ENCODE measurements at places on chromosomes 7 and 10.
A peak's percentile ranks its signal among the peaks of the same experiment; 100 is the strongest.

GRCh38 chr10:48885376-48885775 lies 54.3 kb downstream of the LRRC18 start:
- peak; percentile 29 for DNase-seq

DNA sequence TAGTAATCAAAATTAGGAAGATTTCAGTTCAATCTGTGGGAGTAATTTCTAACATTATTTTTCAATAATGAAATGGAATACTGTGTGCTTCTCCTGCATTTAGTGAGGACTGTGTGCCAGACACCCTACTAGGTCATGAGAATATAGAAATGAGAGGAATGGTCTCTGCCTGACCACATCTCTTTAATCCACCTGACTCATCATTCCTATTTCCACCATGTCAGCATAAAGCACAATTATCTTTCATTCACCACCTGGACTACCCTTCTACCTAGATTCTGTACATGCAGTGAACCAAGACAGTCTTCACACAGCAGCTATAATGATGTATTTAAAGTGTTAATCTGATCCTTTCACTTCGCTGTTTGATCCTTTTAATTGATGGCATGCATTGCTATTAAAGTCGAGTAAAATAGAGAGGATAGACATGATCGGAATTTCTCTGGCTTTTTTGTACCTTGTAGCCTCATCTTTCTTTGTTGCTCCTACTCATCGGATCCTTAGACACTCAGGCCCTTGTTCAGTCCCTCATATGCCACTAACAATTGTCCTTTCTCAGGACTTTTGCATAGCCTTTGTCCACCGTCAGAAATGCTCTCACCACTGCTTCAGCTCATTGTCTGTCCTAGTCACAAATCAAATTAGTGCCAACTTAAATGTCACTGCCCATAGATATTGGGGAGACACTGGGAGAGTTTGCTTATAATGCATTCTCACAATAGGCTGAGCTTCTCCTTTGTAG lies 1037.1 kb downstream of the REEP3 start:
- no peak for DNase-seq

DNA sequence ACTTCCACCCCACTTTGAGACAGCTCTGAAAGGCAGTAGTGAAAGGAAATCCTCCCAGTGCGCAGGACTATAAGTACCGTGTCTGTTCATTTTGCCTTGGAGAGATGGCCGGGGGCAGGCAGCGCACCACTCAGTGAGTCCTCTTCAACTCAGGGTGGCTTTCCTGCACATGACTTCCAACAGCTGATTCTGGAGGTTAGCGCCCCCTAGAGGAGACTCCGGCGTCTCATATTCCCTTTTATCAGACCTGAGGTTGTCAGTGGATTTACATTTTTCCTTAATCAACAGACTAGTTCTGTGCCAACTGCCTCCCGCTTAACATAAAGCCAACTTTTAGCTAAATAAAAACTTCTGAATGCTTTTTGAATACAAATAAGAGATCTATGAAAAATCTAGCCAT lies 101.0 kb downstream of the HERPUD2 start:
- DNase-seq: peak; percentile 52

- DNase-seq: peak; percentile 90
These were observed 25.0 kb downstream of the ZNF487 start for GRCh38 chr10:43461950-43462349.

GRCh38 chr7:132846086-132846485 lies 235.8 kb downstream of the CHCHD3 start:
- no peak for DNase-seq

- no peak for DNase-seq
These were observed 204.8 kb downstream of the BMPER start for GRCh38 chr7:34109936-34110780.

- peak; percentile 26 for DNase-seq
These were observed 46.1 kb downstream of the EPHB4 start for GRCh38 chr7:100781255-100781654.

GRCh38 chr7:151400626-151401315 lies 9.1 kb downstream of the WDR86 start:
- peak; percentile 99 for DNase-seq

DNA sequence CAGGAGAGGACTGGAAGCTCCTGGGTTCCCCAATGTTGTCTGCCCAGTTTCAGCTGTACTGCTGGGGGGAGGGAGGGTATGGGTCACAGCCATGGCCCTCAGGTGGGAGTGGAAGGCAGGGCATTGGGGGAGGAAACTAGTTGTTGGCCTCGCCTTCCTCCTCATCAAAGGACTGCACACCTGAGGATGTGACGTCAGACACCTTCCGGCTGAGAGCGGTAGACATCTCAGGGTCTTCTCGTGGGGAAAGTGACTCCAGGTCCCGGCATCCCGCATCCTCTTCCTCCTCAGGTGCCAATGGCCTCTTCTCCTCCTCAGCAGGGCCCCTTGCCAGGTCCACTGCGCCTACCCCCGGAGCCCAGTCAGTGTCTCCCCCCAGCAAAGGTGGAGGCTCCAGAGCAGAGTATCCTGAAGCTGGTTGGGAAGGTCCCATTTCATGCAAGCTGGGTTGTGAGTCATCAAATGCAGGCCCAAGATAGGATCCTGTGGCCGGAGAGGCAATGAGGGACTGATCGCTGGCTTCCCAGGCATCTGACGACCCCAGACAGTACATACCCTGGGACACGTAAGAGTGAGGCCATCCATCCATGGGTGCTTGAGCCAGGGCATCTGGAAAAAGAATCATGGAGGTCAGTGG lies 6.0 kb downstream of the FAM131B start:
- DNase-seq: no peak

DNA sequence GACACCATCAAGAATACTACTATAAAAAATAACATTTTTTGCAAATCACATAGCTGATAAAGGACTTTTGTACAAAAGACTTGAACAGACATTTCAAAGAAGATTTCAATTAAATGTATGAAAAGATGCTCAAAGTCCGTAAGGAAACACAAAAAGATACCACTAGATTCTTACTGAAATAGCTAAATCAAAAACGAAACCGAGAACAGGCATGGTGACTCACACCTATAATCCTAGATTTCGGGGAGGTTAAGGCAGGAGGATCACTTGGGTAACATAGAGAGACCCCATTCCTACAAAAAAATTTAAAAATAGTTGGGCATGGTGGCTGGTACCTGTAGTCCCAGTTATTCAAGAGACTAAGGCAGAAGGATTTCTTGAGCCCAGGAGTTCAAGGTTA lies 520.2 kb upstream of the GRM3 start:
- no peak for DNase-seq

- no peak for DNase-seq
These were observed 1.5 kb downstream of the CPSF4 start for GRCh38 chr7:99440195-99440594.

DNA sequence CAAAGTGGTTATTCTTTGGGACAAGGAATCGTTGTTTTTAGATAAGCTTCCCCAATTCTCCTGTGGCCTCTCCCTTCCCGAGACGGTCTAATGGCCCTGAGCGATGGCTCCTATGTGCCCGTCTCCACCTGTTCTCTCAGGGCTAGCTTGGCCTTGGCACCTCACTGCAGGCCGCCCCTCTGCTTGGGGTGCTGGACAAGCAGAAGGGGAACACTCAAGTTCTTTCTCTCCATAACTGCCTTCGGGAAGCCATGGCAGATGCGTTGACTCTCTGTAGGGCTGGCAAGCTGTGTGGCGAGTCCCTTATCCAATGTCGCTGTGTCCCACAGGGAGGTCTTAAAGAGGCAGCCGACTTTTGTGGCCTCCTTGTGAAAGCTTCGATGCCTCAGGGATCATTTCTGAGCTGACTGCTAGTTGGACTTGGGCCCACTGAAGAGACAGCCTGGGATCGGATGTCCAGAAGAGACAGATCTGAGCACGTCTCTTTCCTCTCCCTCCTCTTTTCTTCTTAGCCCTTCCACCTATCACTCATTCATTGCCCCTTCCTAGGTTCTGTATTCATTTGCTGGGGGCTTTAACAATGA lies 70.8 kb downstream of the GRK5 start:
- DNase-seq: no peak

DNA sequence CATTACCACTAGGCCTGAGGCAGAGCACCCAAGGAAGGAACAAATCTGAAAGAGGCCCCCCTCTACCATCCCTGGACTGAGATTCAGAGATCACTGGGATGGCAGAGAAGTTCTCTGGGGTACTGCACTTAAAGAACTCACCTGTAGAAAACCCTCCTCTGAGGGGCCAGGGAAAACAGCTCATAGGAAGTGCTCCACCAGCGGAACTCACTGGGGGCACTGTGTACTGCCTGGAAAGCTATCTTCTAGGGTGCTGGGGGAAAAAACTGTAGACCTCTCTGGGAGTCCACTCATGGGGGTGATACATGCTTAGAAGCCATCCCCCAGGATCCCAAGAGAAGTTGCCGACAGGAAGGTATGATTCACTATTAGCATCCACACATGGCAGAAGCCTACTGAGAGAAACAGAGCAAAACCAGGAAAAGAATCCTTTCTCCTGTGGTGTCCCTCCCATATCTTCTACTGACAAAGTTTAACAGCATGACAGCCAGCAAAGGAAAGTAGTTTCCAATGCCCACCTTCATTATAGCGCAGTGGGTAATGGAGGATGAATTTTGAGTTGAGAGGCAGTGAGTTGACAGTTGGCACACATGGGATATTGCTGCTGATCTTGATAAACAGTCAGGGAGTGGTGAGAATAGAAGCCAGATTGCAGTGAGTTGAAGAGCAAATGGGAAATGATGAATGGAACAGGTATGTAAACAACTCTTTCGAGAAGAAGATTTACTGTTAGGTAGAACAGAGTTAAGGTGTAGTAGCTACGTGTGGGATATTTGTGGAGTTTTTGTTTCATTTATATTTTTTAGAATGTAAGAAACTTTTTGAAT lies 20.9 kb downstream of the ANKIB1 start:
- DNase-seq: no peak

DNA sequence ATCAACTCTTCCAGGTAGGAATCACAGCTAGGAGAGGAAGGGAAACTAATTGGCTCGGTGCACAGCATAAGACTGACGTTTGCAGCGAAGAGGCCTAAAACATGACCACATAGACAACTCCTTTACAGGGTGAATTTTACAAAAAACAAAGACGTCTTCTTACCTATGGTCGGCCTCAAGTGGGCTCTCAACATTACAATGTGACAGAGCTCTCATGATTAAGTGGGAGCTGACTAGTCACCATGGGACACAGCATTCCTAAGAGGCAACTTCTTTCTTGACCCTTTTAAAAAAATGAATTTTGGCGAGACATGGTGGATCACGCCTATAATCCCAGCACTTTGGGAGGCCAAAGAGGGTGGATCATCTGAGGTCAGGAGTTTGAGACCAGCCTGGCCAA lies 4.6 kb downstream of the PDIA4 start:
- DNase-seq: no peak

- no peak for DNase-seq
These were observed 113.7 kb downstream of the ALOX5 start for GRCh38 chr10:45487735-45488134.

DNA sequence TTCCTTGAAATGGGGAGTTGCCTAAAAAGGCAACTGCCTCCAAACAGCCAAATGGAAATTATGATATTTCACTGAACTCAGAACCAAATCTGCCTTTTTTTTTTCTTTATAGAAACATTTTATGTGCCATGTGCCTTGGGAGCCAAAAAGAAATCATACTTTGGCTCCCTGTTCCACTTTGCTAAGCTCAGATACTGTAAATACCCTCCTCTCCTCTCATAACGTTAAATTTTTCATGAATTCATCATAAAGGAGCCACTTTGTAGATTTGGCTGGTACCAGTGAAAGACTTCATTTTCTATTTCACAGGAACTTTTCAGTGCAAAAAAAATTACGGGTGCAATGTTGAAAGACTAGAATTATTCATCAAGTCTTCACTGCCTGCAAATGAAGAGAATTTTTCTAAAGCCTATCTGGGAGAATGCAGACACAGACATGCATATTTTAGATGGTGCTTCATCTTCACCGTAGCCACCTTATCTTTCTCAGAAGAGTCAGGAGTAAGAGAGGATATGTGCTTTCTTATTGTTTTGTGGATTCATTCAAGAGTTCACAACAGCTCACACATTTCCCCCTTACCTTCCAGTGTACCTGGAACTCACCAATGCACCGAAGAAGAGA lies 742.3 kb upstream of the GALNT17 start:
- no peak for DNase-seq

DNA sequence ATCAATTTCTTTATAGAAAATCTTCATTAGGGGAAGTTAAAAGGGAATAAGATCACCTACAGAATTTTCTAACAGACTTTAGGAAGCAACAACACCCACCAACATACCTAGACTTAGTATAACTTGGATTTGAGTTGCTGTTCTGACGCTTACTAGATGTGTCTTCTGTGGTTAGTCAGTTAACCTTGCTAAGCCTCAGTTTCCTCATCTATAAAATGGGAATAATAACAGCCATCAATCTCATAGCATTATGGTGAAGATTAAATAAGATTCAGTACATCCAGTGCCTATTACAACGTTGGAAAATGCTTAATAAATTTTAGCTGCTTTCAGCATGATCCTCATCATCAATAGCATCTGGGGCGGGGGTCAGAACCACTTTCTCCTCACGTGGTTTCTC lies 106.2 kb downstream of the SORBS1 start:
- DNase-seq: no peak

DNA sequence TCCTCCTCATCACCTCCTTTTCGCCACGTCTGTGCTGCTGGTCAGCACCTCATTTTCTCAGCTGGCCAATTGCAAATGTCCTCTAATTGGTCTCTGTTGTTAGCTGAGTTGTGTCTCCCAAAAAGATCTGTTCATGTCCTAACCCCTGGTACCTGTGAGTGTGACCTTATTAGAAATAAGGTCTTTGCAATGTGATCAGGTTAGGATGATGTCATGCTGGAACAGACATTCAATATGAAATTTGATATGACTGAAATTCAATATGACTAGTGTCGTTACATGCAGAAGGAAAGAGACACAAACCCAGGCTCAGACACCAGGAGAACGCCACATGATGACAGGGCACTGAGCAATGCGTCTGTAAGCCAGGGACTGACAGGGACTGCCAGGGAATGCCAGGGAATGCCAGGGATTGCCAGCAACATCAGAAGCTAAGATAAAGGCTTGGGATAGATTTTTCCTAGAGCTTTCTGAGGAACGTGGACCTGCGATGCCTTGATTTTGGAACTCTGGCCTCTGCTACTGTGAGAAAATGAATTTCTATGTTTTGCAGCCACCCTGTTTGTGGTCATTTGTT lies 77.5 kb upstream of the CXCL12 start:
- DNase-seq: no peak

DNA sequence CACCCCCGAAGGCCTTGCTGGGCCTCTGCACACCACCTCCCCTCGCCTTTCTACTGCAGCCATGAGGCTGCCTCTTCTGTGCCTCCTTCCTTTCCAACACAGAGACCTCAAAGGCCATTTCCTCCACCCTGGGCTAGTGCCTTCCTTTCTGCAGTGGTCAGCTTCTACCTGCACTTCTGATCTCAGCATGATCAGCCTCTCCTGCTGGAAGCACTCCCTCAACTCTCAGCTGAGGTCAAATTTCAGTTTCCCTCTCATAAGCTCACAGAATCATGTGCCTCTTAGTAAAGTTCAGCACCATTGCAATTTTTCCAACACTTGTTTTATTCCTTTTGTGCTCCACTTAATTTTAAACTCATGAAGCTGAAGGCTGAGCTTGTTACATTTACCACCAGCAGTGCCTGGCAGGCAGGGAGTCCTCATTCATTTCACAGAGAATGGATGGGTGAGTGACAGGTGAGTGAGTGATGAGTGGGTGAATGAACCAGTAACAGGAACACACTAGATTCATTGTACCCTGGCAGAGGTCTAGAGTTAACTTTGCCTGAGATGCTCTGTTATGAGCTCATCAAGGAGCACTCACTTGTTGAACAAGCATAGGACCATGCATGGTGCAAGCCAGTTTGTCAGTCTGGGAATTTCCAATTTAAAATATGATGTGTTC lies 124.0 kb upstream of the PRSS58 start:
- no peak for DNase-seq
